Activated CD4-positive, alpha-beta T cell treated with anti-CD3 and anti-CD28 coated beads for 48 hours (primary cell): ENCODE measurements at places on chromosomes 6 and 20.

DNA sequence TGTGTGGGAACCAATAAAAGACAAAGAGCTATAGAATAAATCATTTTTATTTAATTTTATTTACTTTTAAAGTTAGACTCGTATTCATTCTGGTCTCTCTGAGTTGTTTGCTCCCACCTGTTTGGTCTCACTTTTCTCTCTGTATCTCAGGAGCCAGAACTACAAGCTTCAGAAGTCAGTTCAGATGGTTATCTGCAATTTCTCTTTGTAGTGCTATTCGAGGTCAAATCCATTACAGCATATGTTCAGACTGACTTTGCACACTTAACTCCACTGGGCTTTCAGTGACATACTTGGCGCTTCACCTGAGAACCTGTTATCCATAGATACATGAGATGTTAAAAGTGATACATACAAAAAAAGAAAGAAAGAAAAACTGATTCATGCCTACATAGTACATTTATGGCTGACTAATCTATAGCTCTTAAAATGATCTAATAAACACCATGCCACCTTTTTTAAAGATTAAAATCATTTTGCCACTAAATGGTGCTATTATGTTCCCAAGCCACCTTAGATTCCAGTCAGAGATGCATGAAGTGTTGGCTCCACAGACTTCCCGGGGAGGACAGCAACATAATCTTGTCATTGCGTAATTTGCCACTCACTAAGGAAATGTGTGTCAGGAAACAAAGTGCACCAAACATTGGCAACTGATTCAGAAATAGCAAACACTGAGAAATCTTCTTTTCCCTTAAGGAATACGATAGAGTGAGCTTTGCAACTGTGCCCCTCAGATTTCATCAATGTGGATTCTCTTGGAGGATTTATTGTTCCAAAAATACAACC lies 396.7 kb downstream of the HACE1 start:
- DNase-seq: no peak

DNA sequence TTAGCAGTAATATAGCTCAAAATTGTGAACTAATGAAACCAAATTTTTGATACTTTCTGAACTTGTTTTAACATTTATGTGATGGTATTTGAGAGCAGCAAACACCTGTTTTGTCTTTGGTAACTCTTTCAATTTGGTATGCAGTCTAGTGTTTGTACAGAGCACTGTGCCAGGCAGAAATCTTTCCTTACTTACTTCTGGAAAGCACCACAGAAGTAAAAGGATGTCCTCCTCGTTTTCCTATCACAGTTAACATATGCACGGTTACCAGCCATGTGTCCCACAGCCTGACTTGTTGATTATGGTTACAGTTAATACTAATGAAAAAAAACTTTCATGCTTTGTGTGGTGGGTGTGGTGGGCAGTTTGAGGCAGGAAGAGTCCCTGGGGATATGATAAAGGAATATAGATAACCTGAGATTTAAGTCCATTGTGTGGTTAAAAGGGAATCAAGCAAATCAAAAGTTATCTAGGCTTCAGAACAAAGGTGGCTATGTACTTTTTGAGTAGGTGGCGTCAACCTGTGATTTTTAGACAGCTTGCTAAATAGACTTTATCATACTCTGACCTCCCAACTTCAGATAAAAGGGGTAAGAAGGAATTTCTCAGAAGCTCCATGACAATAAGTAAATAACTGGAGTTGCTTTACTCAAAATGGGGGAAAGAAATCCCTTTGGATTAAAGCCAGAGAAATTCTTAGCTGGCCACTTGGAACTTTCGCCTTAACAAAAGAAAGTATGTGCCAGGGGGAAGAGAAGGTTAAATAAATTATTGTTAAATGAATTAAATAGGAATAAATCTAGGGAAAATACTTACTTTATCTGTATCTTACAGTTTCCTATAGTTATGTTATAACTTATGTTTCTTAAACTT lies 20.1 kb upstream of the COL10A1 start:
- no peak for DNase-seq

GRCh38 chr6:100968949-100969348 lies 87.8 kb upstream of the ASCC3 start:
- DNase-seq: no peak

- DNase-seq: no peak
Observed at GRCh38 chr6:48614326-48614725, 503.3 kb upstream of the PTCHD4 start.

DNA sequence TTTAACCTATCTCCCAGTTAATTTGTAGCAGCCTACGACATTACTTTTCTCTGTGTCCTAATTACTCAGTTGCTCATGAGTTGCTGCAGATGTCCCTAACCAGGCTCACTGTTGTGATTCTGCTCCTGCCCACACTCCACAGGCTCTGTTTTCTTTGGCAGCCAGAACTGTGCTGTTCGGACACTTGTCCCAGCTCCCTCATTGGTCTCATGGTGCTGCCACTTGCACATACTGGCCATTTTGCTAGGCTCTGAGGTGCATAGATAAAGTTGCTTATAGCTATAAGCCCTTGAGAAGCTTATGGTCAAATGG lies 55.0 kb downstream of the NOX3 start:
- DNase-seq: no peak

DNA sequence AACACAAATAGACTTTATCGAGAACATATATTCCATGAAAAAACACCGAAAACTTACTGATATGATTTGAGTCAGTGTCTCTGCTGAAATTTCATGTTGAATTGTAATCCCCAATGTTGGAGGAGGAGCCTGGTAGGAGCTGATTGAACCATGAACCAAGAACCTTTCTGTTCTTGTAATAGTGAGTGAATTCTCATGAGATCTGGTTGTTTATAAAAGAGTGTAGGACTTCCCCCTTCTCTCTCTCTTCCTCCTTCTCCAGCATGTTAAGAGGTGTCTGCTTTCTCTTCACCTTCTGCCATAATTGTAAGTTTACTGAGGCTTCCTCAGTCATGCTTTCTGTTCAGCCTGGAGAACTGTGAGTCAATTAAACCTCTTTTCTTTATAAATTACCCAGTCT lies 1289.3 kb upstream of the CITED2 start:
- DNase-seq: no peak

DNA sequence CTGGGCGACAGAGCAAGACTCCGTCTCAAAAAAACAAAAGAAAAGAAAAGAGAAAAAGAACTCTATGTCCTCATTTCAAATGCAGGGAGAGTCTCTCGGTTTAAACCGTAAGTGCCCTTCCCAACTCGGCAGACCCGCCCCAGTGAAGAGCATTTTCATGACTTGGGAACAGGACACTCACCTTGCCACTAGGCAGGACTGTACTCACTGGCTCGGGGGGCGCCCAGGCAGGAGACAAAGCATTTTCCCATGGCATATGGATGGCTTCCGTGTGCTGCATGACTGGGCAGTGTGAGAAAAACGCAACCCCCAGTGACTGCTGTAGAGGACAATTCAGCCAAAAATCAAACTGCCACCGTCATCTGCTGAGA lies 23.7 kb upstream of the MRGBP start:
- DNase-seq: no peak

- no peak for DNase-seq
Observed at GRCh38 chr6:139568151-139568955, 193.9 kb upstream of the CITED2 start.
